ENCODE measurements at places on chromosomes 5 and 9.

GRCh38 chr9:112720113-112720780 is 2.3 kb upstream of the INIP start:
- H3K4me1 ChIP-seq: peaks cover 19% of the 10 kb centered on the region
- H3K36me3 ChIP-seq: peaks cover 3% of the 10 kb centered on the region
- DNase-seq: no peak
- no peaks in the 10 kb centered on the region for H3K27me3 ChIP-seq
- H3K27ac ChIP-seq: no peak overlapping the region

DNA sequence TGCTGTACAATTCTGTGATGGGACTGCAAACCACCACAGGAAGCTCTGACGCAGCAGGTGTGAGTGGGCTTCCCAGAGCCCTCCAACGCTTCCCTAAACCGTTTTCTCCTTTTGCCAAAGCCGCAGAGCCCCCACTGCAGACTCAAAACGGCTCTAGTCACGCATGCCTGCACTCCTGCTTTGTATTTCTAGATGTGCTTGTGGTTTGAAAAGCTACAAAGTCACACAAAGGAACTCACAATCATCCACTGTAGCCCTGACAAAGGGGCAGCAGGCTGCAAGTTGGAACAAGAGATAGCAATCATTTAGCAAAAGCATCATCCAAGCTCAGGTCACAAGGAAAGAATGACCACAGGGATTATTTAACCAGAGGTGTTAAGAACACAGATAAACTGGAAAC is 79.3 kb downstream of the PTPN3 start:
- H3K4me1 ChIP-seq: peaks cover 4% of the 10 kb centered on the region
- H3K4me3 ChIP-seq: no peak overlapping the region
- H3K27ac ChIP-seq: no peak overlapping the region

GRCh38 chr9:79796411-79796810 is 224.6 kb downstream of the TLE4 start:
- H3K4me1 ChIP-seq: no peaks in the 10 kb centered on the region
- DNase-seq: no peak
- H3K27ac ChIP-seq: no peak overlapping the region
- H3K4me3 ChIP-seq: no peak overlapping the region

- DNase-seq: no peak
- H3K4me3 ChIP-seq: no peak overlapping the region
- peaks cover 15% of the 10 kb centered on the region for H3K4me1 ChIP-seq
- no peak overlapping the region for H3K27ac ChIP-seq
- H3K27me3 ChIP-seq: no peaks in the 10 kb centered on the region
Observed at GRCh38 chr9:35915681-35916294, 6.5 kb downstream of the SPAAR start.

DNA sequence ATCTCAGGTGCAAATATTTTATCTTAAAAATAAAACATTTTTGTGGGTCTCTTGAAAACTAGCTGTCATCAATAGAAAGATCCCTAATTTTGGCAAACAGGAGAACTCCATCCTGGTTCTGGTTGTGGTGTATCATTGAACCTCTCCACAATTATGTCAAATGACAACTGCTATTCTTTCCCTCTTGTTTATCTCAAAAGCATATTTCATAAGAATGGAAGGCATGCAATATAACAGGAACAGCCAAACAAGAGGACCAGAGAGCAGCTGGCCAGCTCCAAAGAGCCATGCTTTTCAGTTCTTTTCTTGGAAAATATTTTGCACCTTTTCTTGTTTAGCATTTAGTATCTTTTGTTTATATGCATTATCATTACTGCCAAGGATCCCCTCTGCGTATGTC is 125.4 kb downstream of the ADAMTS6 start:
- DNase-seq: no peak
- H3K4me1 ChIP-seq: no peaks in the 10 kb centered on the region
- no peak overlapping the region for H3K27ac ChIP-seq
- H3K4me3 ChIP-seq: no peak overlapping the region
- no peaks in the 10 kb centered on the region for H3K36me3 ChIP-seq

- no peak overlapping the region for H3K4me3 ChIP-seq
- no peak overlapping the region for H3K27ac ChIP-seq
- DNase-seq: no peak
Observed at GRCh38 chr5:83244516-83244915, 167.2 kb downstream of the XRCC4 start.

GRCh38 chr9:23375511-23375910 is 450.5 kb downstream of the ELAVL2 start:
- DNase-seq: no peak
- H3K27me3 ChIP-seq: no peaks in the 10 kb centered on the region
- H3K27ac ChIP-seq: no peak overlapping the region
- H3K36me3 ChIP-seq: no peaks in the 10 kb centered on the region
- H3K4me3 ChIP-seq: no peak overlapping the region

GRCh38 chr9:8252445-8252844 is 452.9 kb upstream of the DMAC1 start:
- no peaks in the 10 kb centered on the region for H3K36me3 ChIP-seq
- no peaks in the 10 kb centered on the region for H3K4me1 ChIP-seq
- no peak for DNase-seq
- H3K27me3 ChIP-seq: no peaks in the 10 kb centered on the region
- no peak overlapping the region for H3K27ac ChIP-seq

DNA sequence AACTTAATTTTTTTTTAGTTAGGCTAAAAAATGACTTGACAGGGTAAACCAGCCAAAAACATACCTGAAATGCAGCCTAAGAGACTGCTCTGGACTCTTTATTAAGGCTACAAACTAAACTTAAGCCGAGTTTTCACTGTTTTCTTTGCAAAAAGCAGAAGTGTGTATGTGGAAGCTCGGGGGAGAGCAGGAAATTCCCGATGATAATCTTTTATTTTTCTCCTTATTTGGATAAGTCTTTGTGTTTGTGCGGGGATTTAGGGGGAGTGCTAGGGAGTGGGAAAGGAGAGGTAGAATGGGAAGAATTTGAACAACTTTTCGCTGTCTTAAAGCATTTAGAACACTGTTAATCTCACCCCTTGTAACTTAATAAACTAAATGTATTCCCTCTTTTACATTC is 30.7 kb upstream of the GPR21 start:
- DNase-seq: no peak
- H3K4me3 ChIP-seq: no peak overlapping the region
- H3K4me1 ChIP-seq: no peaks in the 10 kb centered on the region
- no peaks in the 10 kb centered on the region for H3K27me3 ChIP-seq
- peaks cover 18% of the 10 kb centered on the region for H3K36me3 ChIP-seq
- H3K27ac ChIP-seq: no peak overlapping the region

GRCh38 chr9:109913461-109913810 is 133.4 kb downstream of the PALM2AKAP2 start:
- H3K27me3 ChIP-seq: no peaks in the 10 kb centered on the region
- peaks cover 22% of the 10 kb centered on the region for H3K4me1 ChIP-seq
- no peak overlapping the region for H3K4me3 ChIP-seq
- H3K27ac ChIP-seq: no peak overlapping the region
- H3K36me3 ChIP-seq: no peaks in the 10 kb centered on the region
- no peak for DNase-seq

DNA sequence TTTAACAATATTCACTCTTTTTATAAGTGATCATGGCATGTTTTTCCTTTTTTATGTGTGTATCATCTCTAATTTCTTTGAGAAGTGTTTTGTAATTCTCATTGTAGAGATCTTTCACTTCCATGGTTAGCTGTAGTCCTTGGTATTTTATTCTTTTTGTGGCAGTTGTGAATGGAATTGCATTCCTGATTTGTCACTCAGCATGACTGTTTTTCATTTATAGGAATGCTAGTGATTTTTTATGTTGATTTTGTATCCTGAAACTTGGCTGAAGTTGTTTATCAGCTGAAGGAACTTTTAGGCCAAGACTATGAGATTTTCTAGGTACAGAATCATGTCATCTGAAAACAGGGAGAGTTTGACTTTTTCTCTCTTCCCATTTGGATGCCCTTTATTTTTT is 13.1 kb upstream of the SPINK13 start:
- H3K27me3 ChIP-seq: no peaks in the 10 kb centered on the region
- DNase-seq: no peak
- no peak overlapping the region for H3K4me3 ChIP-seq
- H3K4me1 ChIP-seq: no peaks in the 10 kb centered on the region
- H3K36me3 ChIP-seq: no peaks in the 10 kb centered on the region

DNA sequence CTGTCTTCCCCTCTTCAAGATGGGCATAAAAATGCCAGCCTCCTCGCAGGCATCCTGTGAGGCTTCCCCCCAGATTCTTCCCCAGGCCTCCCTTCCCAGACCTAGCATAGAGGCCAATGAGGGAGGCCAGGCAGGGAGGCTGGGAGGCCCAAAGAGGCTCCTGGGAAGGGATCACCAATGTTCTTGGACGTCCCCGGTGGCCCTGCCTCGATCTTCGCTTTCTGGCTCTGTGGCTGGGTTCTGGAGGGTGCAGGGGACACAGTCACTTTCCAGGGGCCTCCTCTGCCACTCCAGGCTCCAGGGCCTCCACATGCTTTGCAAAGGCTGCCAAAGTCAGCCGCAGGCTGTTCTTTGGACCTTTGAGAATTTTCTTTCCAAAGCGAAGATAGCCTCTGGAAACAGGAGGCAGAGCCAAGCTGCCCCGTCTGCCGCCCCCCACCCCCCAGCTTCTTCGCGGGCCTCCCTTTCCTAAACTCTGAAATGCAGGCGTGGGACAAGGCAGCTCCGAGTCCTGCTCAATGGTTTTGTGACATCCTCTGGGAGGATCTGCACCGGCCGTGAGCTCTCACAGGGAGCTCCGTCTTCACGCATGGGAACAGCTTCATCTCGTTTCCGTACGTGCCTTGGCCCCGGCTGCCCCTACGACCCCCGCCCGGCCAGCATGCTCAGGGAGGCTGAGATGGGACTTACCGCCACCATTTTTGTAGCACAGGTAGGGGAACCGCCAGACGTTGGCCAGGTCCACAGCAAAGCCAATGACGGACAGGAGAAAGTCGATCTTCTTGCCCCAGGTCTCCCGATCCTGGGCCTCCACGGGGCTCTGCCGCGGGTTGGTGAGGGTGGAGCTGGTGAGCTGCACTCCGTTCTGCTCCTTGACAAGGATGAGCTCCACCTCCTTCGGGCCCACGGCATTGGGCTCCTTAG is 2.8 kb downstream of the SLC6A3 start:
- no peaks in the 10 kb centered on the region for H3K36me3 ChIP-seq
- DNase-seq: no peak
- H3K27me3 ChIP-seq: peaks cover 62% of the 10 kb centered on the region

- no peaks in the 10 kb centered on the region for H3K36me3 ChIP-seq
- peaks cover 24% of the 10 kb centered on the region for H3K27me3 ChIP-seq
- DNase-seq: no peak
- no peak overlapping the region for H3K4me3 ChIP-seq
Observed at GRCh38 chr5:76943006-76943405, 9.8 kb upstream of the CRHBP start.

GRCh38 chr5:16914584-16914983 is 21.5 kb downstream of the MYO10 start:
- H3K4me3 ChIP-seq: no peak overlapping the region
- H3K27ac ChIP-seq: no peak overlapping the region
- no peak for DNase-seq
- H3K36me3 ChIP-seq: no peaks in the 10 kb centered on the region
- no peaks in the 10 kb centered on the region for H3K4me1 ChIP-seq

GRCh38 chr5:58088941-58089340 is 370.9 kb downstream of the PLK2 start:
- H3K4me3 ChIP-seq: no peak overlapping the region
- no peaks in the 10 kb centered on the region for H3K36me3 ChIP-seq
- no peak for DNase-seq

DNA sequence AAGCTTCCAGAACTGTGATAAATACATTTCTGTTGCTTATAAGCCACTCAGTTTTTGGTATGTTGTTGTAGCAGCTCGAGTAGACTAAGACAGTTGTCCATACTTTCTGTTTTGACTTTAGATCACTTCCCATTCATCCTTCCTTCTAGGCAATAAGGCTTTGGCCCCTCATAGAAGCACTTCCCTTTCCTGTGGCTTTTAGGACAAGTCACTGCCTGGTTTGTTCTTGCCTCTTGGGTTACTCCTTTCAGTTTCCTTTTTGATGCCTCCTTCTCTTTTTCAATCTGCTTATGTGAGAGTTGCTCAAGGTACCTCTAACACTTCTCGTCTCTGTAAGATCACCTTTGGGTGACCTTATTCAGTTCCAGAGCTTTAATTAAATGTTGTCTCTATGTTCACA is 72.4 kb upstream of the NTRK2 start:
- H3K27me3 ChIP-seq: no peaks in the 10 kb centered on the region
- no peaks in the 10 kb centered on the region for H3K36me3 ChIP-seq
- no peak for DNase-seq
- H3K4me1 ChIP-seq: peaks cover 3% of the 10 kb centered on the region
- H3K27ac ChIP-seq: no peak overlapping the region

- H3K4me3 ChIP-seq: no peak overlapping the region
- H3K4me1 ChIP-seq: peaks cover 27% of the 10 kb centered on the region
- peak; percentile 25 for DNase-seq
- H3K27me3 ChIP-seq: no peaks in the 10 kb centered on the region
Observed at GRCh38 chr9:72586388-72587130, 65.2 kb downstream of the TMC1 start.

GRCh38 chr5:159362220-159362619 is 31.9 kb upstream of the IL12B start:
- H3K27me3 ChIP-seq: peaks cover 9% of the 10 kb centered on the region
- H3K27ac ChIP-seq: no peak overlapping the region
- no peak overlapping the region for H3K4me3 ChIP-seq
- H3K36me3 ChIP-seq: peaks cover 12% of the 10 kb centered on the region
- DNase-seq: no peak
- peaks cover 18% of the 10 kb centered on the region for H3K4me1 ChIP-seq

DNA sequence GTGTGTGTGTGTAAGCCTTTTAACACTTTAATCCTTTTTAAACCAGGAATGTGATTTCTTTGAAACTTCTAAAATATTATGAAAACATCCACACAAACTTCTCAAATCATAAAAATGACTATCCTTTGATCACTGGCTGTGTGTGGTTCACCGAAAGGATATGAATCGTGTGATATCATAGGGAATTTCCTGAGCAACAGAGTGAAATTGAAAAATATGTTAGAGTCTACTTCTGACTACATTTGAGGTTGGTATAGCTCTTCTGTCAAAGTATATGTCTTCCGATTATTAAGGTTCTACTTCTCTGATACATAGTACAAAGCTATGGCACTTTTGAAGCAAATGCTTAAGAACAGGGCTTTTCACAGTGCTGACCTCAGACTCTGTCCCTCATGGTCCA is 40.3 kb downstream of the RGMB start:
- H3K4me3 ChIP-seq: no peak overlapping the region
- H3K27me3 ChIP-seq: no peaks in the 10 kb centered on the region
- no peaks in the 10 kb centered on the region for H3K4me1 ChIP-seq
- H3K36me3 ChIP-seq: no peaks in the 10 kb centered on the region

- no peak overlapping the region for H3K4me3 ChIP-seq
- H3K36me3 ChIP-seq: peaks cover 4% of the 10 kb centered on the region
- H3K4me1 ChIP-seq: no peaks in the 10 kb centered on the region
- no peaks in the 10 kb centered on the region for H3K27me3 ChIP-seq
- DNase-seq: no peak
Observed at GRCh38 chr9:112809906-112810305, 59.3 kb downstream of the SNX30 start.

DNA sequence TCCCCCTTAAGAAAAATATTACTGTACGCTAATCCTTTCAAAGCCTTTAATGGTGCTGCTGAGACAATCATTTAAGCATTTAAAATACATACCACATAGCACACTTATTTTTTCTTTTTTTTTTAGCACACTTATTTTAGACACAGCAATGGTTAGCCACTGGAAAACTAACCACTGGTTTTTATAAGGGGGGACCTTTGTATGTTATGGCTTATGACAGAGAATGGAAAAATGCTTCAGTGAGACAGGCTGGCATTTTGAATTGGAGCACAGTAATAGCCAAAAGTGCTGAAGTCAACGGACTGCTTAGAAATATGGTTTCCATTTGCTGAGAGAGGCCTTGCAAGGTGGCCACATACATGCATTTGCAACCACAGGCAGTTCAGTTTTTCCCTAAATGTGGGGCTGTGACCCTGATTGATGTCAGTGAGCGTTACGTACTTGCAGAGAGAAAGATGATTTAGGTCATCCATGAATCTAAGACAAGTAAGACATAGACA is 28.5 kb downstream of the AOPEP start:
- no peaks in the 10 kb centered on the region for H3K4me1 ChIP-seq
- no peak overlapping the region for H3K4me3 ChIP-seq
- H3K27ac ChIP-seq: no peak overlapping the region
